ENCODE measurements at places on chromosomes 7 and 10. TPM values are rescaled to one million over a fixed set of nuclear protein-coding genes. Genes with fewer than 3 reads are reported as not detected.

The EIF4EBP2 gene
- total RNA-seq, result 32.9 TPM

The C10orf67 gene
- total RNA-seq, result 0.04 TPM

The CALML3 gene
- total RNA-seq, result not detected

The ATE1 gene
- 29.4 TPM for total RNA-seq

The CRYGN gene
- total RNA-seq, result 0.09 TPM

The THSD7A gene
- 3.8 TPM for total RNA-seq

The HOGA1 gene
- 0.89 TPM for total RNA-seq

The PDE1C gene
- total RNA-seq, result 4.5 TPM

The PANK1 gene
- 13.5 TPM for total RNA-seq

The LRRC18 gene
- 0.18 TPM for total RNA-seq

DNA sequence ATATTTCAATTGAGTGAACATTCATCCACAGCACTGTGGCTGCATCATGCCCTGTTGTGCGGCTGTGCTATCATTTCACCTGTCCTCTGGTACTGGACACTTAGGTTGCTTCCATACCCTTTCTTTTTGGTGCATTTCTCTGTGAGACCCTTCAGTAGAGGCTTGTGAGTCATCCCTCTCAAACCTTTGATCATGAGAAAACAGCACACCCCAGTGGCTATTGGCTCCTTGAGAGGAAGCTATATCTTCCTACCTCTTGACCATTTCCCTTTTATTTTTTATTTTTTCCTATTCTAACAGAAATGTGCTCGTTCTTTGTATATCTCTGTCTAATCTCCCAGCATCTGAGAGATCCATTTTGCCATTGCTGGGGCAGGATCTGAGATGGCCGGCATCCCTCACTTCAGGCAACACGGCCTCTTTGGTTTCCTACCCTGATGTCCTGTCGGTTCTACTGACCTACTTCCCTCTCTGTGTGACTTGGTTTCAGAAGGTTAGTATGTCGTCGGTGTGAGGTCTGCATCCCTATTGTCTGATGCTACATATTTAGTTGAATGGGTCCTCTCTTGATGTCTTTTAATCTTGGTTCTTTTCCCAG, 23.8 kb upstream of the PIK3AP1 start:
- peak; percentile 25 for DNase-seq

- peak; percentile 80 for DNase-seq
Observed at GRCh38 chr10:43815181-43815885, 166.7 kb upstream of the ZNF32 start.

DNA sequence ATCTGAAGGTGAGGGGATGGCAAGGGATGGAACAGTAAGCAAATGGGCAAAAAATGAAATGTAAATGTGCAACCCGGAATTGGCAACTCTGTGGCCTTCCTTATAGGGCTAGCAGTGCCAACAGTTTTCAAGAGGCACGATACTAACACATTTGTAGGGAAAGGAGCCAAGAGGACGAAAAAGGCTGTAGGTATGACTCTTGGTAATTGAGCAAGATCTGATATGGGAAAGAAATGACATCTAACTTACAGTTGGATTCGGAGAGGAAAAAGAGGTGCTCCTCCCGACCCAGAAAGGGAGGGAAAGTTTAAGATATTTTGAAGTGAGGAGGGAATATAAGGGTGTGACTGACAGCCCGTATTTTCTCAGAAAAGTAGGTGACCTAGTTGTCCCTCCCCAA, 2.1 kb upstream of the CREM start:
- DNase-seq, result peak; percentile 10

DNA sequence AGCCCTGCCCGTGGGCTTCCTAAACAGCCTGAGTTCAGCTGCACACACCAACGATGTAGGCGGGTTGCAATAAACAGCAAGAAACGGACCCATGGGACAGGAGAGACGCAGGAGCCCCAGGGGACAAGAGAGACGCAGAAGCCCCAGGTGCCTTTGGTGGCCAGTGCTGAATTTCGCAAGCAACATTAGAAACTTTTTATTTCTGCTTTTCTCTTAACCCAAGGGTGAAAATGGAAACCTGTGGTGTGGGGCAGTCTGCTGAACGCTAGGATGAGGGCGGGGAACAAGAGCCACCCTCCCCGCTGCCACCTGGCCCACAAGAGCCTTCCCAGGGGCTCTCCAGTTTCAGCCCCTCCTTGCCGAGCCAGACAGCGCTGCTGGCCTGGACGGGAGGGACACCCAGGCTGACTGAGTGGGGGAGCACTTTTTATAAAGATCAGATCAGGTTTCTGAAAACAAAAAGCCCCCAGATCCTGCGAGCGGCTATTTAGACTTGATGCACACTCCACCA, 20.0 kb upstream of the GPR146 start:
- no peak for DNase-seq

GRCh38 chr7:76430211-76430610, 5.5 kb downstream of the ZP3 start:
- DNase-seq, result no peak

DNA sequence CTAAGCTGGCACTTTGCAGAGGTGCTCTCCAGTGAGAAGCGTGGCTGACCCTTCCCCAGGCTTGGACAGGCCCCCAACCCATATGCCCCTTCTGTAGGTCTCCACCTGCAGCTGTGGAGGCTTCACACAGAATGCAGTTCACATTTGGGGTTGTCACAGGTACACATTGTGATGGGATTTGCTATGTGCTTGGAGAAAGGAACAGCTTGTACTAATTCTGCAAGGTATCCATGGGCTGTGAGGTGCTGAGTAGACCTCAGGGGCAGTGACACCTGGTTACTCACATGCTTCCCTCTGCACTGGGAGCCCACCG, 188.9 kb downstream of the CXCL12 start:
- DNase-seq, result no peak

GRCh38 chr10:50605269-50605950, 18.3 kb downstream of the SGMS1 start:
- peak; percentile 28 for DNase-seq

DNA sequence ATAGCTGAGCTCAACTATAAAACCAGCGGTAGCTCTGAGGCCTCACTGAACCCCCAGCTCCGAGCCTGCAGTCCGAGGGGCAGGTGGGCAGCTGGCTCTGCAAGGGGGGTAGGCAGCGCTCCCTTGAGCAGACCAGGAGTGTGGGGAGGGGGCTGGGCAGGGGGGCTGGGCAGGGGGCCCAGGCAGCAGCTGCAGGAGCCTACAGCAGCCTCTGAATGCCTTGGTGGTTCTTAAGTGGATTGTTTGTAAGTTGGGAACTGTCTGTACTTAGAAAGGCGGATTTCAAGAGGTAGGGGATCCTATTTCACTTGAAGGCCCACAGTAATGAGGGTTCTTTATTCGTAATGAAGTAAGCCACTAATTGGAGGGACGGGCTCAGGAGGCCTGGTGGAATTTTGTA, 72.3 kb downstream of the ICA1 start:
- no peak for DNase-seq

DNA sequence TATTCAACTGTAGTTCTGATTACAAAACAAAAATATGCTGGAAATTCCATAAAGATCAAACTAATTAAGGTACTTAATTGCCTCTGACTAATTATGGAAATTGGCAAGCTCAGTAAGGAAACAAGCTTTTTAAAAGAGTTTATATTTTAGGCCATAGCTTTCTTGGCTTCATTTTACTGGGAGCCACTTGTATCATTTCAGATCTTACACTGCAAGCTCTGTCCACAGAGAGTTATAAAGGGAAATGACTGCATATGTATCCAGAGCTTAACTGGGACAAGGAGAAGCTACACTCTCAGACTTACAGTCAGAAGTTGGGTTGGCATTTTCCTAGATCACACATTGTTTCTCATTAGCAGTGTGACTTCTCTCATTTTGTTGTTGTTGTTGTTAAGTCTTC, 92.4 kb downstream of the LRRN3 start:
- peak; percentile 38 for DNase-seq

DNA sequence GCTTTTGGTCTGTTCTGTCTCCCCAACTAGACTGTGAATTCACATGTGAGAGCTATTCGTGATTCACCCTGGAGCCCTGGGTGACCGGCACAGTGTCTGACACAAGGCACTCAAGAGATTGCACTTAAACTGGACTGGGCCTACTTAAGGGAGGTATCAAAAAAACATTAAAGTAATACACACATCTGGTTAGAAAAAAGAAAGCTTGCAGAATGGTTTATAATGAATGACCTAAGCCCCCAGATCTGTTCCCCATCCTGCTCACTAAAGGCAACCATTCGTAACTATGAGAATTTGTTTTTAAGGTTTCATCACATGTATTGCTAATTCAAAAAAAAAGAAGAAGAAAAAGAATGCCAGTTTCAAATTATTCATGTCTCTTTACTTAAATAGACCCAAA, 74.5 kb downstream of the DGKI start:
- DNase-seq, result no peak

DNA sequence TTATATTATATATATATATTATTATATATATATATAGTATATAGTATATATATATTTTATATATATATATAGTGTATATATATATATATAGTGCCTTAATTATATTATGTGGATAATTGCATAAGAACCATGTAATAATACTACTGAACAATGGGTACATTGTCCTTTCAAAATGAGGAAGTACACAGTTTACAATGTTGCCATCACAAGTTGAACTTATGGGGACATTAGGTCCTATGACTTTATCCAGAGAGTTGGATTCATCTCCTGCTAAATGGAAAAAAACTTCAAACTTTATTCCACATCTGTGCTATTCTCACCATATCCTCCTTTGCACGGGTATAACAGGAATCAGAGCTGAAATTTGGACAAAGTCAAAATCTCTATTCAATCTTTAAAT, 105.0 kb upstream of the AGR3 start:
- no peak for DNase-seq

- DNase-seq, result no peak
Observed at GRCh38 chr10:58044072-58044471, 223.6 kb downstream of the IPMK start.

GRCh38 chr7:95440394-95441038, 5.7 kb upstream of the PON2 start:
- DNase-seq, result no peak

GRCh38 chr7:105577251-105577650, 4.0 kb downstream of the EFCAB10 start:
- peak; percentile 63 for DNase-seq

DNA sequence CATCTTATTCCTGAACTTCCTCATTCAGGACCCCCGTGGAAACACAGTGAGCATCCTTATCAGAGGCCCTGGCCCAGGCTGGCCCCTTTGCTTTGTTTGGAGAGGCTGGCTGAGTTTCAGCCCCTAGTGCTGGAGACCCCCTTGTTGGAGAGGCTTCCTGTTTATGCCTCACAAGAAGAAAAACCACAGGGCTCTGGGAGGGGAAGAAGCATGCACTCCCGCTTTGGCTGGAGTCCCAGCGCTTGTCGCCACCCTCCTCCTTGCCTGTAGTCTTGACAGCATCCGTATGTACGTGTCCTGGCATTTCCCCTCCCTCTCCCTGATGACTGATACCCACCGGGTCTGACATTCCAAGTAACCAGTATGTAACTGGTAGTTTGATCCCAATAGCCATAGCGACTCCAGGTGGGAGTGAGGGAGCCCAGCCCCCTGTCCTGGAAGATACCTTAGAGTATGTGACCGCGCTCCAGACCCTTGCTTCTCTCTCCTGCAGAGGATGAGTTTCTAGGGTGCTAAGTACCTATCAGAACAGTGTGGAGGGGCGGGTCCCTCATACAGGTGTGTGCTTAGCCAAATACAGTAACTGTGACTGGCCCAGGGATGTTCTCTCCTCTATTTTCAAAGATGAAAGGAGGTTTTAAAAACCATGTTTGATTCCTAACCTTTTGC, 6.9 kb upstream of the ATP6V0E2 start:
- DNase-seq, result no peak

DNA sequence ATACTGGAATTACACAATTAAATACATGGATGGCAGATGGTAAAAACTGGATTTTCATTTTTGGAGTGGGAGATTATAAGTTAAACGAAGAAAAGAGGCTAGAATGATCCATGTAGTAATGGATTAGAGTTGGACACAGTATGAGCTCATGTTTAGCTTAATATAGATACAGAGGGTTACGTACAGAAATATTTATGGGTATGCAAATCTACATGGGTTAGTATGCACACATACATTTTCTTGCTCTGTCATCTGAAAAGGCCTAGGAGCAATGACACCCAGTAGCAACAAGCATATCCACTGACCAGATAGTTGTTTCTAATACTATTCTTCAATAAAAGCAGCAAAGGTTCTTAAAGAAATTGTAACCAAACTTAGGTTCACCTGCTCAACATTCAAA, 366.4 kb downstream of the SEMA3D start:
- no peak for DNase-seq

- no peak for DNase-seq
Observed at GRCh38 chr10:90998733-90999511, 78.0 kb upstream of the ANKRD1 start.

DNA sequence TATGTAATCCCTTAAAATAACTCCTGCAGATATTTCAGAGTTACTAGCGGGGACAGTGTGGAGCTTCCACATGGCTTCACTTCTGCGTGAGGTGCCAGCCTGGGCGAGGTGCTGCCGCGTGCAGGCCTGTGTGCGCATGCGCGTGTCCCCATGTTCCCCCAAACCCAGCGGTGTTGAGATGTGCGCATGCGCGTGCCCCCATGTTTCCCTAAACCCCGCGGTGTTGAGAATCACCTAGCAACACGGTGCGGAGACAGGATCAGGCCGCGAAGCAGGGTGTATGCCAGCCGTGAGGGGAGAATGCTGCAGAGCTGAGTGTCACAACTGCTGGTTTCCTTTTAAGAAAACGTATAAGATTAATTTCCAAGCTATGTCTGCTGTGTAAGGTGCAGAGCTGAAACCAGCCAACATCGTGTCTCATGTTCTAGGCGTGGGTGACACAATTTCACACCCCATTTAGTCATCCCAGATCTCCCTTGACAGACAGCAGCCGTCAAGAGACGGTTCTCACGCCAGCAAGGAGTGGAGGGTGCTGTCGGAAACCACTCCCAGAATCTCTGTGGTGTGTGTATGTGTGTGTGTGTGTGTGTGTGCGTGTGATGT, 71.9 kb upstream of the ADARB2 start:
- DNase-seq, result no peak

- no peak for DNase-seq
Observed at GRCh38 chr7:122438492-122438891, 133.9 kb upstream of the FEZF1 start.

DNA sequence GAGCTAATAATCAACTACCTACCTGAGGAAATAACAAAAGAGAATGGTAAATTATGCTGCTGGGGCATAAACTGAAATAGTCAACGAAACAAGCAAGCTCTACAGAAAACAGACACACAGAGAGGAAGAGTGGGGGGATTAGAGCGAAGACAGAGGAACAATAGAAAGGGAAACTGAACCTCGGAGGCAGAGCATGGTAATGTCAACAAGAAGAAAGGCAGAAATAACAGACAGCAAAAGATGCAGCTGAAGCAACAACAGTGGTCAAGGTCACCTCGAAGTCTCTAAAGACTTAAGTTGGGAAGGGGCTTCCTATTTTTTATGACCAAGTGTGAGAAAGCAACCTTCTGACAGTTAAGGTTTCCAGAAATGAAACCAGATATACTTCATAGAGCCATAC, 177.0 kb downstream of the ZNF438 start:
- no peak for DNase-seq

DNA sequence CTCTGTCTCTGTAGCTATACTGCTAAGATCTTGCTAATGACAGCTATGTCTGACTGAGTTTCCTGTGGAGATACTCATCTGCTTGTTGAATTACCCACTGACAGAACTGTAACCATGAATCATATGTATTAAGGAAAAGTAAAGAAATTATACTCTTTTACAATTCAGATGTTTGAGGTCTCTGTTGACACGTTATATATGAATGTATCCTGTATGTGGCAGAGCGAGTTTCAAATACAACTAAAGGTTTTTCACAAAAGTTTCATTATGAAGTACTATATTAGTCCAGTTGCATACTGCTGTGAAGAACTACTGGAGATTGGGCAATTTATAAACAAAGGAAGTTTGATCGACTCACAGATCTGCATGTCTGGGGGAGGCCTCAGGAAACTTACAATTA, 232.5 kb downstream of the CDK14 start:
- DNase-seq, result no peak
